Activated CD8-positive, alpha-beta memory T cell treated with anti-CD3 and anti-CD28 coated beads for 1 hour (primary cell): ENCODE measurements at places on chromosomes 13 and 19.

- DNase-seq: no peak
Observed at GRCh38 chr19:55559684-55560083, 14.3 kb upstream of the SBK3 start.

GRCh38 chr13:27857282-27857681 is 62.5 kb upstream of the PDX1 start:
- DNase-seq: no peak

DNA sequence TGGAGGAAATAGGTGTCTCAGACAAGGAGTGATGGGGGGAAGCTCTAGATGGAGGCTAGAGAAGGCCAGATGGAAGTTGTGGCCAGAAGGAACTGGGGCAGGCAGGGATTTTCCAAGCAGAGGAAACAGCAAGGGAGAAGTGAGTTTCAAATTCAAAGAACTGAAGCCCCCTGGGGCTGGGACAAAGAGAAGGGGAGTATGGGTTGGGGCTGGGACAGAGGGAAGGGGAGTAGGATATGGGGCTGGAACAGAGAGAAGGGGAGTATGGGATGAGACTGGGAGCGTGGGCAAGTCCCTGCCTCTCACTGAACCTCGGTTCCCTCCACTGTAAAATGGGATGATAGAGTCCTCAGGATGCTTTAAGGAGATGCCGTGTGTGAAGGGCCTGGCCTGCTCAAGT is 1.9 kb upstream of the GTF2F1 start:
- no peak for DNase-seq

DNA sequence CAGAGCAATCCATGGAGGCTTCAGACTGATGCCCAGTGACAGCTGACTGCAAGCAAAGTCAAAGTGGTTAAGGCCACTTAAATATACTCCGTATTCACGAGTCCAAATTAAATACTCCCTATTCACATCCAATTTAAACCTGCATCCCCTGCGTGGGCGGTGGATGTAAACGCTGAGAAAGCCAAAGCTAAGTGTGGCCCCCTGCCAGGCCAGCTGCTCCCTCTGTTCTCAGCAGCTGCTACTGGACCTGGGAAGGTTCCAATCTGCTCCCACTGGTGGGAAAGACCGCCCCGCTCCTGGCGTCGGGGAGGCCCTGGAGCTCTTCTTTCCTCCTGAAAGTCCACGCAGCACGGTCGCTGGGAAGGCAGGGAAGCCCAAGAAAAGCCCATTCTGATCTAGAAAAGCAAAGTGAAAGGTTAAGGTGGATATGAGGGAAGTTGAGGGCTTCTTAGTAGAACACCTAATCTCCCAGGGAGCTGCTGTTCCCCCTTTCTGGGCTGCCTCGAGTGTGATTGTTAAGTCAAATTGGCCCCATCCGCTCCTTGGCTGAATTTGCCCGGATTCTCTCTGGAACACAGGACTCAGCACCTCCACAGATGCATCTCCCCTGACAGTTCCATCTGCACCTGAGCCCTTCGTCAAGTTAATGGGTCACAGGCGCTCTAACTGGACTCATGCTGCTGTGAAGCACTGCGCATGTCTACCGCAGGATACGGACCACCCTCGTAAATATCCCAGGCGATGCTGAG is 205.5 kb downstream of the USP12 start:
- no peak for DNase-seq

DNA sequence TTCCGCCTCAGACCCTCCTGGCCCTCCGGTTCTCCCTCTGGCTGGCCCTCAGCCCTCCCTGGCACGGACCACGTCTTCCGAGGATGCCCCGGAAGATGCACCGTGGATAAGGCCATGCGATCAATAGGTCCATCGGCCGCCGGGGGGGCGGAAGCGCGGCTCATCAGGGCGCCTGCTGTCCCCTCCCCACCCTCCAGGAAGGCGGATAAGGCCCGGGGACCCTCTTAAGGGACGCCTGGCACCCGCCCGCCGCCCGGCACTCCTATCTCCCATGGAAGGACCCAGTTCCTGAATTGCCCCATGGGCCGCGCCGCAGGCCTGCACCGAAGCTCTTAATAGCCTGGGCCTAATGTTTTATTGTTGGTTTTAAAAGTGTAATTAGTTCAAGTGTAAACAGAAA is 46.2 kb upstream of the TCF3 start:
- DNase-seq: no peak

DNA sequence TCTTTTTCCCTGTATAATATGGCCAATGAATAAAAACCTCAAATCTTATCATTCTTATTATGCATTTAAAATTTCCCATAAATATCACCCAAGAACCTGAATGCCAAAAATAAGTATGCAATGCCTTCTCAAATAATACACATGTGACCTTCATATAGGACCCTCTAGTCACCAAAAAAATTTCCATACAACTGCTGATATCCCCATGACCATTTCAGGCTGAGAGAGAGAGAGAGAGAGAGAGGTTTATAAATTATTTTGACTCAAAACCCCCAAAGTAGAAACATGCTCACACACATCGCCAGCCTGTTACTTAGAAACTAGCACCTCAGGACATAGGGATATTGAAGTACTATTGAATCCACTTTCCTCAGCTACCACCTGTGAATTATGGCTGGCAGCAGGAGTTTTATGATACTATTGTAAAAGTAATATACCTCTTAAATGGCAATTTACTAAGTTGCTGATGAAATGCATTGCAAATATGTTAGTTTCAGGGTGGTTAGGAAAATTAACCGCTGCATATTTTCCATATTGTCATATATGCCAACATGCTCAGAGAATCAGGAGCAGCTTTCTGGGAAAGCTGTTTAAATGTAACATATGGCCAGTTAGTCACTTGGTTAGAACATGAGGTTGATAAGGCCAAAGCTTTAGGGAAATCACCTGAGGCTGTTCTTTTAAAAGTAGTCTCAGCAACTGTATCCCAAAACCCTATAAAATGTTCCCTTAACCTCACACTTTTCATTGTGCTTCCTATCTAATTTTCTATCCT is 230.8 kb downstream of the DCT start:
- no peak for DNase-seq

- DNase-seq: no peak
Observed at GRCh38 chr13:40269086-40269485, 397.4 kb downstream of the FOXO1 start.

GRCh38 chr13:43686557-43686956 is 100.2 kb downstream of the ENOX1 start:
- no peak for DNase-seq

- no peak for DNase-seq
Observed at GRCh38 chr13:36778083-36778671, 40.8 kb upstream of the RFXAP start.

DNA sequence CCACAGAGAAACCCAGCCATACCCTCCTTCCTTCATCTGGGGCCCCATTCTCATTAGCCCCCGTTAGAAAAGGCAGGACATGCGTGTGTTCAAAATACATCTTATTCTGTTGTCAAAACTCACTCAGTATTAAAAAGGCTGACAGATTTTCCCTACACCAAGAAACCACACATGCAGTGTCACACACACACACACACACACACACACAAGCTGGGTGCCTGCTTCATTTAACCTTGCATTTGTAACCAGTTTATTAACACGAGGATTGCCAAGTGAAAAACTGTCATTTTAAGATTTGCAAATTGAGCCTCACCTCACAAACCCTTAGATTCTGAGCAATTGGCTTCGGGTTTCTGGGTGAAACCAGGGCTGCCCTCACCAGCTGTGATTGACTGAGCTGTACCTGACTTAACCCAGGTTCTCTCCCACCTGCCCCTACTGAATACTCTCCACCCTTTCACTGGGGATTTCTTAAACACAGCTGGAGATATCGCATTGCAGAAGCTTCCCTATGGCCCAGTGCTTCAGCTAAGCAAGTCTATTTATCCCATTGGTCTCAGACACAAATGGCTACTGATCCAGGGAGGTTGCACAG is 172.7 kb upstream of the ZNF507 start:
- DNase-seq: no peak

GRCh38 chr13:34587576-34587975 is 354.5 kb upstream of the NBEA start:
- DNase-seq: no peak

DNA sequence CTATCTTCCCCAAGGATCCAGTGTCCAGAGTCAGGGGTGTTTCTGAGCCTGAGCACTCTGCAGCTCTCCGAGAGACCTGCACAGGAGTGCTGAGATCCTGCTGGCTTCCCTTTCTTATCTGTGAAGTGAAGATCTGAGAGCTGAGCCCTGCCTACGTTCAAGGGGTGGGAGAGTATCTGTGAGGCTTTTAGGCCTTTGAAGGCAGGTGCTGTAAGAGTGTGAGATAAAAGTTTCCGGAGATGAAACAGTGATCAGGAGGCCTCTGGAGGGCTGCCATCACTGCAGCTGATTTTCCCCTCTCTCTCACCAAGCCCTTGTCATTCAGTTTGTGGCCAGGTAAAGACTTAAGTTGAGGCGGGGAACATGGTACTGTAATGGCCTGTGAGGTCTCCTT is 83.1 kb downstream of the AKAP11 start:
- peak; percentile 27 for DNase-seq

- no peak for DNase-seq
Observed at GRCh38 chr19:1206864-1207450, 1.4 kb downstream of the STK11 start.

GRCh38 chr13:34419755-34420154 is 522.3 kb upstream of the NBEA start:
- DNase-seq: no peak

DNA sequence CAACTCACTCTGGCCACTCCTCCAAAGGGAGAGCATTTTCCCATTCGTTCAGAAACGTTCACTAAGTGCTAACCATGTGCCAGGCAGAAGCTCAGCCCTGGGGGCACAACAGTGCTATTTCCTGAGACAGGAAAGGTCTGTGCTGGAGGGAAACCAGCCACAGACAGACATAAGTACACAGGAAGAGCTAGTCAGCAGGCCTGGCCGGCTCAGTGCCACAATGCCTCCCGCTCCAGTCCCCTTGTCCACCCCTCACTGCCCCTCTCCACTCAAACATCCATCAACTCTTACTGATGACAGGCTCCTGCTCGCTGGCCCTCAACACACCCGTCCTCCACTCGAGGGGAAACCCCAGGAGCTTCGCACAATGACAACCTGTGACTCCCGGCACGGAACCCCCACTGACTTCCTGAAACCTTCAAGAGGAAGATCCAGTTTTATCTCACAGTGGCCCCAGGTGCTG is 11.3 kb upstream of the PLA2G4C start:
- no peak for DNase-seq

DNA sequence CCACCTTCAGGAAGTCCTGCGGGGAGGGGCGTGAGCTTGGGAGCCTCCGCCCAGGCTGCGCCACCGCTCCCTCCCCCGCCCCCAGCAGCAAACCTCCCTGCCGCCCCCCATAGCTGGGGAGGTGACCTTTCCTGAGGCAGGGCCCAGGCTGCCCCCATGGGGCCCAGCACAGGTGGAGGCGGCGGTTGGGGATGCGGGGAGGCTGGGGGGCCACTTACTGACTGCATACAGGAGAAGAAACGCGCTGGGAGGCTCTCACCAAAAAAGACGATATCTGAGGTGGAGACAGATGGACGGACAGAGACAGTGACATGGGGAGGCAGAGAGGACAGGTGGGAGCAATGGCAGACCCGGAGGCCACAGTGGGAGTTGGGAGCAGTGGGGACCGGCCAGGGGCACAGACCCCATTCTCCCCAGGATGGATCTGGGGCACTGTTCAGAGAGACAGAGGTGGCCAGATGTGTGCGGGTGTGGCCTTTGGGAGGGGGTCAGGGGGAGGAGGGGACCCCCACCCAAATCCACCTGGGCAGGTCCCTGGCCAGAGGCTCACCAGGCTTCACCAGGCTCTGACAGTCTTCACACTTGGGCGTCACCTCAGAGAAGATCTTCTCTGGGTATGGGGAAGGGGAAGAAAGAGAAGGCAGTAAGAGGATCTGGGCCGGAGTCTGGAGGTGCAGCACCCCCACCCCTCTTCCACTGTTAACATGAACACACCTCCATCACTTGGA is 3.0 kb upstream of the RINL start:
- DNase-seq: no peak

DNA sequence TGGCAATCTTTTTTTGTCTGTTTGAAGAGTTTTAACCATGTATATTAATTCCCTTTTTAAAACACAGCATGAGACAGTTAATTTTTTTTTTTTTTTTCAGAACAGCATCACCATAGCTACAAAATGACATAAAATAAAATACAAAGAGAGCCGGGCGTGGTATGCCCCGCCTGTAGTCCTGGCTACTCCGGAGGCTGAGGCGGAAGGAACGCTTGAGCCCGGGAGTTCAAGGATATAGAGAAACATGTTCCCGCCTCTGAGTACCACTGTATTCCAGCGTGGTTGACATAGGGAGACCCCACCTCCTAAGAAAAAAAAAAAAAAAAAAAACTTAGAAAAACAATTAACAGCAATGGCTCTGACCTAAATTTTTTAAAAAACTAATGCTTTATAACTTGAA is 10.0 kb upstream of the INSR start:
- no peak for DNase-seq

- peak; percentile 20 for DNase-seq
Observed at GRCh38 chr19:41264581-41265394, 616 bp downstream of the HNRNPUL1 start.

- DNase-seq: no peak
Observed at GRCh38 chr13:100399455-100399854, 189.1 kb downstream of the GGACT start.

GRCh38 chr13:36357692-36358091 is 11.5 kb upstream of the SPART start:
- DNase-seq: no peak

DNA sequence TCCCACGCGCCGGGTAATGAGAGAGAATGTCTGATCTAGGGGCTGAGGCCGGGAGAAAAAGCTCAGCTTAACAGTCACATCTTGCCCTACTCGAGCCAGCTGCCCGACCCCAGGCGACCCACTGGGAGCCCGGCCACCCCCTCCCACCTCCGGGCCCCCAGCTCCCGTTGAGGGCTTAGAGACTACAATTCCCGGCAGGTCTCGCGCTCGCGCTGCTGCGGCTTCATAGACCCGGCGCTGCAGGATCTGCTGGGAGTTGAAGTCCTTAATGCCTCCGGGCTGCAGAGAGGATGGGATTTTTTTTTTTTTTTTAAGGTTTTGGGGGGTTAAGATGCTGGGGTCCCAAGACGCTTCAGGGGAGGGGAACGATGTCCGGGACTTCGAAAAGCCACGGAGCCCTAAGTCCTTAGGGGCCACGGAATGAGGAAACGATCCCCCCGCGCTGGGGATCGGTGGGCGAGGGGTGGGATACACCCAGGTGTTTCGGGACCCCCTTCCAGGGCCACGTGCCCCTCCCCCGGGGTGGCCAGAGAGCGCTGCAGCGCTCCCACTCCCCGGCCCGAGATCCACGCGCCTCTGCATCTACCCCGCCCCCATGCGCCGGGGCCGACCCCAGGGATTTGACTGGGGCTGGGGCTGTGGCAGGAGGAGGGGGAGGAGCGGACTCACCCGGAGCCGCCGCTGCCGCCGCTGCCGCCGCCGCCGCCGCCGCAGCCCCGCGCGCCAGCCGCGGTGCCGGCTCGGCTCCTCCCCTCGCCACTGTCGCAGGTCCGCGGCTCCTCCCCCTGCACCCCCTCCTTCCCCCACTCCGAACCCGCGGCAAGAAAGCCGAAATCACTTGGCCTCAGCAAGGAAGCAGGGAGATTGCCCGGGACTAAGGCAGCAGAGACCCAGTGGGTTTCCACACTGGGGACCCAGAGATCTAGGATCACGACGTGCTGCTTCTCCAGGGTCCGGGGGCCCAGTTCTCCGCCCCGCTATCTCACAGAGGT is at the start of gene SYT3:
Gene SYT3 (minus strand): TSS at position 761 of the 992 bp plus-strand sequence. CDS start 2,470 bp downstream, outside the sequence.
- DNase-seq: no peak
